ENCODE measurements at places on chromosomes 1 and 21.

- no peaks in the 10 kb centered on the region for H3K36me3 ChIP-seq
- no peaks in the 10 kb centered on the region for H3K27me3 ChIP-seq
- no peak overlapping the region for H3K27ac ChIP-seq
- DNase-seq, result no peak
Observed at GRCh38 chr1:6815726-6816125, 30.5 kb downstream of the CAMTA1 start.

- no peak overlapping the region for H3K4me3 ChIP-seq
- DNase-seq, result no peak
- H3K27ac ChIP-seq, result peak overlapping the region; percentile 64
- peaks cover 29% of the 10 kb centered on the region for H3K36me3 ChIP-seq
- no peaks in the 10 kb centered on the region for H3K27me3 ChIP-seq
Observed at GRCh38 chr1:200837931-200838571, 34.7 kb upstream of the GPR25 start.

DNA sequence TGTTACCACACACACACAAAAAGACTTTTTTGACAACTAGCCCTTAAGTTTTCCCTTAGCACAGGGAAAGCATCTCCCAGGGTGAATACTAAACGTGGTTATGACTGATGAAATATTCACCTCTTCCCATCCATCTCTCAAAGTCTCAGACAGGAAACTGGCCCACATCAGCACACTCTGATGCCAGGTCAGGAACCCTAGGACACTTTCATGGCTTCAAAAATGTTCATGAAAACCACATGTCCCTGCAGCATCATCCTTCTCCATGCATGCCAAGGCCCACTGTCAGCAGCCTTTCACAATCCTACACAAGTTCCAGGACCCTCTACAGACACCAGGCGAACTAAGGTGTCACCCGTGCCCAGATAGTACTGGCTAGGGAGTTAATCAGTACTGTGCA, 68.7 kb downstream of the DNTTIP2 start:
- no peak overlapping the region for H3K4me3 ChIP-seq
- DNase-seq, result no peak
- H3K36me3 ChIP-seq, result peaks cover 13% of the 10 kb centered on the region
- no peaks in the 10 kb centered on the region for H3K27me3 ChIP-seq
- H3K4me1 ChIP-seq, result peaks cover 11% of the 10 kb centered on the region

DNA sequence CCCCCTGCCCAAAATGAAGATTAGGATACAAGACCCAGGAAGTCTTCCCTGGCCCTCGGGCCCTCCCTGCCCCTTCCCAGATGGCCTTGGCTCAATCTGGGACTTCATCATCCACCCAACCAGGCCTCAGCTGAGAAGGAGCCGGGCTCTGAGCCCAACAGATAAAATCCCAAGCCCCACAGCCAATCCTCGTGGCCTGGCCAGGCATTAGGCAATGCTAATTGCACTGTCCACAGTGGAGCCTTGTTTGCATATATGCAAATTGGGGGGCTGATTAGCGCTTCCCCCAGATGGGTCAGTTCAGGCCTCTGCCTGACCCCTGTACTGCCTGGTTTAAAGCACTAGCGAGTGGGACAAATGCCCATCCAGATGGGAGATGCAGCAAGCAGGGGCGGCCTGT, 34.9 kb downstream of the IGSF21 start:
- H3K4me3 ChIP-seq, result no peak overlapping the region
- DNase-seq, result no peak
- no peaks in the 10 kb centered on the region for H3K36me3 ChIP-seq
- H3K4me1 ChIP-seq, result peaks cover 2% of the 10 kb centered on the region

DNA sequence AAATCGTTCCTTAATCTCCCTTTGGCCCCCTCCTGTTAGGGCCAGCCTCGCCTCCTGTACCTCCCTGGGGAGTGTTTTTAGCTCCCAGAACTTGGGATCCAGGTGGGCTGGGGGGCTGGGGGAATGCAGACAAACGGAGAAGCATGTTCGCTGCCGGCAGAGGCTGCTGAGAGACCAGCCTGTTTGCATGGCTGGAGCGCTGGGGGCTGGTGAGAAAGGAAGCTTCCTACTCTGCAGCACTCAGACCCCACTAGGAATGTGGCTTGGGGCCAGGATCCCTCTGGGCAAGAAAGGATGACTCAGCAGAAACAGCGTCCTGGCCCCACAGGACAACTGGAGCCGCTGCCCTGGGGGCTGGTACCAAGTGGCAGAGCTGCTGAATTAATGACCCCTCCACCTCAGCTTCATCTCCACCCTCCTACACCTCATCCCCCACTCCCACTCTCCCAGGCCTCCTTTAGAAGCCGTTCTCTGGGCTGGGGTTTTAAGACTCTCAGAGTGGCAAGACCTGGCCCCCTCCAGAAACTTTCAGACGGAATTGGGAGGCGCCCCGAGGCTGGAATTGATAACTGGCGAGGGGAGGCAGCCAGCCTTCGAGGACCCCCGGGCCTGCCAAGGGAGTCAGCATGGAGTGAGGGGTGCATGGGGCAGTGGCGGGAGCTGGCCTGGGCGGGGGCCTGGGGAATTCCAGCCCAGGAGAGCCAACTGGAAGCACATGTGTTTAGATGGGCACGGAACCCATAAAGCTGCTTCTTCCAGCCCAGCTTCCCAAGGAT, 28.5 kb upstream of the EPS8L3 start:
- H3K4me3 ChIP-seq, result peak overlapping the region; percentile 31
- peak overlapping the region; percentile 95 for H3K27ac ChIP-seq
- peaks cover 73% of the 10 kb centered on the region for H3K4me1 ChIP-seq
- DNase-seq, result peak; percentile 93
- H3K27me3 ChIP-seq, result no peaks in the 10 kb centered on the region

DNA sequence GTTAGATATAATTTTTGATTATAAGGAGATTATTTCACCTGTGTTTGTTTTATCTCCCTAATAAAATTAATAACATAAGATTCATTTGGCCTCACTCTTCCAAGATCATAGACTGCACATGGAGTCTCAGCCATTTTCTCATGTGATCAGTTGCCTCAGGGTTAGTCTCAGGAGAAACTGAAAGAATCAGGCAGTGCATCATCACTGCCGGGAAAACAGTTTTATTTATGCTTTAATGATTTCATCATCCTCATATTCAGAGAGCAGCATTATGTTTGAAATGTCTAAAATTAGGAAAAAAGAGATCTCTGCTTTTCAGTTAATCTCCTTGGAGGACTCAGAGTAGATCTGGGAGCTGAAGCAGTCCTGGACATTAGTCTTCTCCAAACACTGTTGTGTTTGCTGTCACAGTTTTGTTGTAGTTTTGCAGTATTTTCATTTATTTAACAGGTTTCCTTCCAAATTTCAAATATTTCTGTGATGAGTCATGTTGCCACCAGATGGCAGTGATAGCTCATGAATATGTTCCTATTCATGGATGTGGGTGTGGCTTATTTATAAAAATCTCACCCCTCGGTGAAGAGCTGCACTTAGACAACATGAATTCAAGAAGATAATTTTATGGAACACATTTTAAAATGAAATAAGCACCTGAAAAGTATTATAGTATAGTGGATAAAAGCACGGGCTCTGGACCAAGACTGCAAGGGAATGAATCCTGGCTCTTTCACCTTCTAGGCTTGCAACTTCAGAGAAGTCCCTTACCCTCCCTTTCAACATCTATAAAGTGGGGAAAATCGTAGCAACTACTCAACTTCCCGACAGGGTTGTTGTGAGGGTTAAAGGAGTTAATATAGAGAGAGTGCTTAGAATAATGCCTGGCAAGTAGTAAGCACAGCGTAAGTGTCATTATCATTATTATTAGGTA, 31.2 kb downstream of the CHD1L start:
- peaks cover 24% of the 10 kb centered on the region for H3K36me3 ChIP-seq
- H3K27me3 ChIP-seq, result no peaks in the 10 kb centered on the region
- peak overlapping the region; percentile 77 for H3K27ac ChIP-seq
- H3K4me1 ChIP-seq, result peaks cover 7% of the 10 kb centered on the region

- H3K4me3 ChIP-seq, result no peak overlapping the region
- H3K27ac ChIP-seq, result no peak overlapping the region
- no peaks in the 10 kb centered on the region for H3K36me3 ChIP-seq
- H3K27me3 ChIP-seq, result no peaks in the 10 kb centered on the region
Observed at GRCh38 chr1:56095696-56096665, 483.4 kb downstream of the PLPP3 start.

- no peak overlapping the region for H3K4me3 ChIP-seq
- no peaks in the 10 kb centered on the region for H3K36me3 ChIP-seq
- H3K27ac ChIP-seq, result no peak overlapping the region
- peaks cover 4% of the 10 kb centered on the region for H3K4me1 ChIP-seq
Observed at GRCh38 chr1:200033511-200034261, 6.2 kb downstream of the NR5A2 start.

- H3K27ac ChIP-seq, result no peak overlapping the region
- no peaks in the 10 kb centered on the region for H3K36me3 ChIP-seq
- no peak for DNase-seq
- H3K4me3 ChIP-seq, result no peak overlapping the region
- peaks cover 19% of the 10 kb centered on the region for H3K27me3 ChIP-seq
Observed at GRCh38 chr1:156149374-156150332, 3.7 kb upstream of the SEMA4A start.

GRCh38 chr1:152517237-152517811, 3.0 kb downstream of the CRCT1 start:
- H3K4me1 ChIP-seq, result no peaks in the 10 kb centered on the region
- no peak overlapping the region for H3K4me3 ChIP-seq
- H3K27ac ChIP-seq, result no peak overlapping the region
- DNase-seq, result no peak
- no peaks in the 10 kb centered on the region for H3K36me3 ChIP-seq

DNA sequence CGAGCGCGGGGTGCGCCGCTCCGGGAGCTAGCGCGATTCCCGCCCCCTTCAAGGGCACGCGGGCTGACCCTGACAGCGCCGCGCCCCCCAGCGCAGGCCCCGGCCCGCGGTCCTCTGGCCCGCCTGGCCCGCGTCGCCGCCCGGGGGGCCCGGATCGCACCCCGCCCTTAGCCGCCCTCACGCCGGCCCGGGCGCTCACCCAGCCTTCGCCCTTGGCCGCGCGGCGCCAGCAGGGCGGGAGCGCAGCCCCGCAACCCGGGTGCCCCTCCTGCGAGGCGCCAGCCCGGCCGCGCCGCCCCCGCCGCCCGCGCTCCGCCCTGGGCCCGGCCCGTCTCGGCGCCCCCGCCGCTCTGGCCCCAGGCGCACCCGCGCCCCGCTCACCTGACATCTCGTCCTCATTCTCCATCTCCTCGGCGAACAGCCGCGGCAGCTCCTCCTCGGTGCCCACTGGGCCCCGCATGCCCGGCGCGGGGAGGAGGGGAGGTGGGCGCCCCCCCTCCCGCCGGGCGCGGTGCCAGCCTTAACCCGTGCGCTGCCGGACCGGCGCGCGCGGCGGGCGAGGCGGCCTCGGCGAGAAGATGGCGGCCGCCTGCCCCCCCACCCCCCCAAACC, 451 bp downstream of the CHD5 start:
- no peaks in the 10 kb centered on the region for H3K36me3 ChIP-seq
- peaks cover 23% of the 10 kb centered on the region for H3K4me1 ChIP-seq
- DNase-seq, result no peak

GRCh38 chr1:174982971-174983689, 16.6 kb upstream of the CACYBP start:
- peaks cover 17% of the 10 kb centered on the region for H3K36me3 ChIP-seq
- no peaks in the 10 kb centered on the region for H3K4me1 ChIP-seq
- no peaks in the 10 kb centered on the region for H3K27me3 ChIP-seq
- H3K4me3 ChIP-seq, result no peak overlapping the region
- no peak overlapping the region for H3K27ac ChIP-seq

- peak overlapping the region; percentile 21 for H3K27ac ChIP-seq
- no peak overlapping the region for H3K4me3 ChIP-seq
- no peaks in the 10 kb centered on the region for H3K27me3 ChIP-seq
Observed at GRCh38 chr21:39048064-39048463, 135.2 kb downstream of the PSMG1 start.

- H3K36me3 ChIP-seq, result peaks cover 23% of the 10 kb centered on the region
- H3K27ac ChIP-seq, result no peak overlapping the region
- no peaks in the 10 kb centered on the region for H3K4me1 ChIP-seq
Observed at GRCh38 chr1:245698860-245699259, 544.1 kb downstream of the KIF26B start.

DNA sequence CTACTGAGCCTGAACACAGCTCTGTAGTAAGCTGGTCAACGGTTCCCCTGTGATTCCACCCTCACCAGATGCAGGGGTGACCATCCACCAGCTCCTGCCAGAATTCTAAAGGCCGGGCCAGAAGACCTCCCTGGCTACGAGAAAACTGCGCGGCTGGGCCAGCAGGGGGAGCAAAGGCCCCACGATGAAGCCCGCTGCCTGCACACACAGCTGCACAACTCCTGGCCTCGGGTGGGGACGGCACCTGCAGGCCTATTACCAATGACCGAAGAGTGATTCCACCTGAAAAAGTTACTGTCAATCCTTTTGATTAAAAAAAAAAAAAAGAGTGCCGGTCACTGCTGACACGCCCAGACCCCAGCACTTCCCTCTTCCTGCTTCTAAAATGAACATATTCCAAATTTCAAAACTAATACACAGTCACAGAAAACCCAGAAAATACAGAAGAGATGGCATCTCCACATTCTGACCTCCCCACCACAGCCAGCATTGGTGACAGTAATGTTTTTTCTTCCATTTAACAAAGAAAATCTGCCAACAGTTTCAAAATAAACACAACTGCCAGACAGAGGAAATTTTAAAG, 49.8 kb upstream of the RIPK4 start:
- no peaks in the 10 kb centered on the region for H3K27me3 ChIP-seq
- H3K4me3 ChIP-seq, result no peak overlapping the region
- peaks cover 9% of the 10 kb centered on the region for H3K36me3 ChIP-seq
- no peak for DNase-seq
- no peak overlapping the region for H3K27ac ChIP-seq

- H3K27ac ChIP-seq, result no peak overlapping the region
- no peak overlapping the region for H3K4me3 ChIP-seq
- peaks cover 68% of the 10 kb centered on the region for H3K27me3 ChIP-seq
- peaks cover 12% of the 10 kb centered on the region for H3K4me1 ChIP-seq
- no peak for DNase-seq
Observed at GRCh38 chr1:101314244-101314643, 77.4 kb downstream of the S1PR1 start.

DNA sequence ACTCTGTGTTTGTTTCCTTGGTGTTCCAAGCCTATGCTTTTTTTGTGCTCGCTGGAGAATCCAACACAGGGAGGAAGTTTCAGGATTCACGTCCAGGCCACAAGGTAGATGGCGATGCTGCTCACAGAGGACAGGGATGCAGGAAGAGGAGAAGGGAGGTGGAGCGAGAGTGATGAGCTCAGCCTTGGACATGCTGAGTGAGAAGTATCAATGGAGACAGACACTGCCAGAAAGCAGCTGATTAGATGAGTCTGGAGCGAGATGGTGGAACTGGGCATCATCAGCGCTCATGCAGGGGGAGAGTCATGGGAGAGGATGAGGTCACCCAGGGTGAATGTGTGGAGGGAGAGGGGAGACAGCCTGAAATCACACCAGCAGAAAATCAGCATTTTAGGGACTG, 110.0 kb downstream of the GLUL start:
- H3K27ac ChIP-seq, result no peak overlapping the region
- no peaks in the 10 kb centered on the region for H3K36me3 ChIP-seq
- no peaks in the 10 kb centered on the region for H3K27me3 ChIP-seq
- no peak overlapping the region for H3K4me3 ChIP-seq
- H3K4me1 ChIP-seq, result no peaks in the 10 kb centered on the region
- DNase-seq, result no peak
